ENCODE measurements at places on chromosomes 13 and 19.

GRCh38 chr19:57389194-57389729 lies 392 bp upstream of the ZNF548 start:
- DNase-seq, result no peak

DNA sequence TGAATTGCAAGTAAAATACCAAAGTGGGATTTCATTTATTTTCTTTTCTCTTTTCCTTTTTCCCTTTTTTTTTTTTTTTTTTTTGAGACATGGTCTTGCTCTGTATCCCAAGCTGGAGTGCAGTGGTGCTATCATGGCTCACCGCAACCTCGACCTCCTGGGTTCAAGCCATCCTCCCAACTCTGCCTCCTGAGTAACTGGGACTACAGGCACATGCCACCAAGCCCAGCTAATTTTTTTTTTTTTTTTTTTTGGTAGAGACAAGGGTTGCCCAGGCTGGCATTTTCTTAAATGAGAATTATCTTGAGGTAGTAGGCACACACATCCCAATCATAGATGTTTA lies 68.5 kb upstream of the GPR183 start:
- DNase-seq, result no peak

- no peak for DNase-seq
Observed at GRCh38 chr19:45884682-45885555, 1.0 kb downstream of the IRF2BP1 start.

DNA sequence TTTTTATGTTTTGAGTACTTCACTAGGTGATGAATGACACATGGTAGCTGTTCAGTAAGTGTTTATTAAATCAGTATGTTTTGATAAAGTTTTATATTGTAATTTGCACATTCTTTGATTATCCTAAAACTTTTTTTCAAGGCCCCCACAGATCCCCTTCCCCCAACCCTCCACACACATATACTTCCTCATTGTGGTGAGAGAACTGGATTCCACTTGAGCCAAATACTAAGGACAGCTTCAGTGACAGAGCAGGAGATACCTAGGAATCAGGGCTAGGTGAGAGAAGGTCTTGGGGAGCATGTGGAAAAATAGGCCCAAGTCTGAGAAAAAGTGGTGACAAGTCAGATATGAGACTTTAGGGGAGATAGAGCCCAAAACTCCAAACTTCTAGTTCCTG lies 174.6 kb downstream of the TDRD3 start:
- no peak for DNase-seq

- DNase-seq, result no peak
Observed at GRCh38 chr13:90352763-90353162, 994.7 kb upstream of the MIR17HG start.

DNA sequence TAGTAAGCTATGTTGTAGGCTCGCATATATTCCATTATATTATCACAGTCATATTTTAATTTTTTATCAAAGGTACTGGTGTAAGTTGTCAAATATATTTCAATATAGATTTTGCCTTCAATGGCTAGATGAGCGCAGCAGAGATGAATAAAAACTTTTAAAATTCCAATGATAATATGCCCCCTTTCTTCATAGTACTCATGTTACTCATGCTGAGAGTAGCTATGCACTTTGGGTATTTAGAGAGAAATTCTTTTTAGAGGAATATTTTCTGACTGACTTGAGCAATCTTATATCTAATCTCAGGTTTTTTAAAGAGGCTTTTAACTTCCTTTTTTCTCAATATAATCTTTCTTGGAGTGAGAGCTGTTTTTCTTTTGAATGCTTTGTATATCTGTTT lies 11.4 kb downstream of the ZNF254 start:
- DNase-seq, result no peak
